HepG2 (cell line): ENCODE measurements at places on chromosomes 2 and 18. TPM values are rescaled to one million over a fixed set of nuclear protein-coding genes. Genes with fewer than 3 reads are reported as not detected.

Gene SLC30A3
- 0.38 TPM in 1 of 2 replicates, not detected in the other for total RNA-seq

Gene GPR17
- total RNA-seq: not detected in 2 replicates

GRCh38 chr2:167599219-167599618, 648.2 kb downstream of the STK39 start:
- DNase-seq: no peak

- DNase-seq: no peak
Measured at GRCh38 chr2:28486526-28486925, 9.3 kb upstream of the PLB1 start.
